ENCODE measurements at places on chromosomes 16 and 17.

DNA sequence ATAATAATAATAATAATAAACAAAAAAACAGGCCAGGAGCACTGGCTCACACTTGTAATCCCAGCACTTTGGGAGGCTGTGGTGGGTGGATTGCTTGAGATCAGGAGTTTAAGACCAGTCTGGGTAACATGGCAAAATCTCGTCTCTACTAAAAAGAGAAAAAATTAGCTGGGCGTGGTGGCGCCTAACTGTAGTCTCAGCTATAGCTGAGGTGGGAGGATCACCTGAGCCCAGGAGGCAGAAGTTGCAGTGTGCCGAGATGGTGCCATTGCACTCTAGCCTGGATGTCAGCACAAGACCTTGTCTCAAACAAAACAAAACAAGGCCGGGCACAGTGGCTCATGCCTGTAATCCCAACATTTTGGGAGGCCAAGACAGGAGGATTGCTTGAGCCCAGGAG lies 18.7 kb upstream of the ATP6V0C start:
- DNase-seq: no peak

DNA sequence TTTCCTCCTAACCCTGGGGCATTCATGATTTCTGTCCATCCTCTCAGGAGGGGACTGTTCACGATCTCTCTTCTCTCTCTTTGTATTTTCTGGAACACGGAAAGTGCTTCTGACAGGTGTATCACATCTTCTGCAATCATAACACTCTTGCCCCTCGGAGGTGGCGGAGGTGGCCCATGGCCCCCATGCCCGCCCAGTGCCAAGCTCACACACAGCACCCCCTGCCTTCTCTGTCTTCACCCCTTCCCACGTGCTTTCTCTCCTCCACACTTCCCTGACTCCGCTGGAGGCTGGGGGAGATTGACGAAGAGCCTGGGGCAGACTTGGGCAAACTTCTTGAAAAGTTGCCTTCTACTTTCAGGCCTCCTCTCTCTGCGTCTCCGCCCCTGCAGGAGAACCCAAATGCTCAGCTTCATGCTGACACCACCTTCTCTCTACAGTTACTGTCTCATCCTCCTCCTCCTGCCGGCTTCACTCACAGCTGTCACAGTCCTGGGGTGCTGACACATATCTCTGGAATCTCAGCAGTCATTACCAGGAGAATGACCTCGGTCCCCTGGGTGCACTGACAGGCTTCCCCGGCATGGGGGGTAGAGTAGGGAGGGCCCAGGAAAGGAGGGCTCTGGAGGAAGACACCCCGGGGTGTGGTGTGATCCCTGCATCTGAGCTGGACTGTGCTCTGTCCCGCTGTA lies 127.1 kb downstream of the ENGASE start:
- no peak for DNase-seq

DNA sequence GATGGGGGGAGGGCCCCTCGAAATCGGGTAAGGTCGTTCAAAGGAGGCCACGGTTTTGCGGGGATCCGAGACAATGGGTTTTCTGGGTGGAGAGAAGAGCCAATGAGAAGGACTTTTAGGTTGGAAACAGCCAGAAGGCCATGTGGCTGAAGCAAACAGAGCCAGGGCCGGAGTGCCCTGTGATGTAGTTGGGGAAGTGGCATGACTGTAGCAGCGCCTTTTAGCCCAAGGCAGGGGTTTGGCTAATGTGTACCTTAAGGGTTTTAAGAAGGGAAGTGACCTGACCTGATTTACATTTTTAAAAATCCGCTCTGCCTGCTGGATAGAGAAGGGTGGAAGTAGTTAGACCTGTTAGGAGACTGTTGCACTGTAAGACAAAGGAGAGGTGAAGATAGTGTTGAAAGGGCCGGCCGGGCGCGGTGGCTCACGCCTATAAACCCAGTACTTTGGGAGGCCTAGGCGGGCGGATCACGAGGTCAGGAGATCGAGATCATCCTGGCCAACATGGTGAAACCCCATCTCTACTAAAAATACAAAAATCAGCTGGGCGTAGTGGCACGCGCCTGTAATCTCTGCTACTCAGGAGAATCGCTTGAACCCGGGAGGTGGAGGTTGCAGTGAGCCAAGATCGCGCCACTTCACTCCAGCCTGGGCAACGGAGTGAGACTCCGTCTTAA lies 1.0 kb downstream of the LYRM1 start:
- DNase-seq: no peak

- no peak for DNase-seq
Measured at GRCh38 chr17:57106107-57106835, 21.2 kb downstream of the AKAP1 start.

- no peak for DNase-seq
Measured at GRCh38 chr17:29255926-29256522, 9.4 kb downstream of the CRYBA1 start.

GRCh38 chr16:20899071-20899470 lies 1.1 kb downstream of the DCUN1D3 start:
- no peak for DNase-seq

DNA sequence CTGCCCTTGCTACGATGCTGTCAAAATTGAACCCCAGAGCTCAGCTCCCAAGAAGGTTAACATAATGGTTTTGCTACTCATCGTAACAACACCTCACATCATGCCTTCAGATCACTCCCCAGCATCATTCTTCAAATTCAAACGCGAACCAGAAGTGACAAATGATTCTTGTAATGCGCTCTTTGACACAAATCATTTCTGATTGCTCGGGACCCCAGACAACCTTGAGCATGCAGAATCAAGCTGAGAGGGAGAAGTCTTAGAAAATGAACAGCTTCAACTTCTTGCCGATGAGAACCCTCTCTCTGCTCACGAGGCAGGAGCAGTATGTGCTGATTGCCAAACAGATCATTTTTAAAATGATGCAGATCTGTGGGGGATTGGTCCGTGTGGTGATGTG lies 241.0 kb upstream of the ASIC2 start:
- DNase-seq: no peak

- no peak for DNase-seq
Measured at GRCh38 chr17:7039832-7040231, 4.0 kb downstream of the SLC16A13 start.

- peak; percentile 27 for DNase-seq
Measured at GRCh38 chr17:67461228-67461780, 84.2 kb downstream of the PITPNC1 start.

DNA sequence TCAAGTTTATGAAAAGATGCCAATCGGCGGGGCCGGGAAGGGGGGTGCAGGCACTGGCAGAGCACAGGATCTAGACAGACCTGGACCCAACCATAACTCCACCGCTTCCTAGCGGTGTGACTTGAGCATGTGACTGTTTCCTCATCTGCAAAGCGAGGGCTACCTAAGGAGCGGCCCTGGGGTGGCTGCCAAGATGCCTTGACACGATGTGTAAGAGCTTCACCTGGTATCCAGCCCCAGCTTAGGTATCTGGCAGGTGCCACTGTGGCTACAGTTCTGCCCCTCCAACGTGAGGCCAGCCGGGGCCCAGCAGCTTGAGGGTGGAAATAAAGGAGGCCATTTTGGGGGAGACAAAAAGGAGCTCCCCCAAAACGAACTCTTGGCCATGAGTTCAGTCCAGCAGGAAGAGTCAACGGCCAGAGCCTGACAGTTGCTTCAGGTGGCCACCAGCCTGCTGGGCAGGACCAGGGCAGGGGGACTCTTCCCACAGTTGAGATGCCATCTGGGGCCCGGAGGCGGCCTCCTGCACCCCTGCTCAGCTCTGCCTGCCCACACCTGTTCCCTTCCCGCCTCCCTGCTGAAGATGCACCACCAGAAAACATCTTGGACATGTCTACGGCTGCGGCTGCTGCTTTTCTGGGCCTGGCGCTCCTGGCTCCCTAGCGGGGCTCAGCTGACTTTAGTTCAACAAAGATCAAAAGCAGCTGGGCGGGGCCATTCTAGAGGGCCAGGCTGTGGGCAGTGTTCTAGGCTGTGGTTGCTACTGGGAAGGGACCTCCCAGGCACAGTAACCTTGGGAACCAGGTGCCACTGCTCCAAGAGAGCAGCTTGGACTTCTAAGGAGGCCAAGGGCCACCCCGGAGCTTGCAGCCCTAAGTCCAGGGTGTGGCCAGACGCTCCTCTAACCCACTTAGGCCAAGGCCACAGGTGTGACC lies 3.4 kb upstream of the MTSS2 start:
- DNase-seq: no peak

Measured in stimulated activated CD4-positive, alpha-beta T cell treated with anti-CD3 and anti-CD28 coated beads, TNF-alpha, amount 100 ng/mL, for 48 hours (primary cell).